ENCODE measurements at places on chromosomes 11 and 22.

- DNase-seq = peak; percentile 68
Observed at GRCh38 chr11:93717501-93717900, 23.8 kb downstream of the TAF1D start.

GRCh38 chr11:131723088-131723487, 352.7 kb downstream of the NTM start:
- no peak for DNase-seq

DNA sequence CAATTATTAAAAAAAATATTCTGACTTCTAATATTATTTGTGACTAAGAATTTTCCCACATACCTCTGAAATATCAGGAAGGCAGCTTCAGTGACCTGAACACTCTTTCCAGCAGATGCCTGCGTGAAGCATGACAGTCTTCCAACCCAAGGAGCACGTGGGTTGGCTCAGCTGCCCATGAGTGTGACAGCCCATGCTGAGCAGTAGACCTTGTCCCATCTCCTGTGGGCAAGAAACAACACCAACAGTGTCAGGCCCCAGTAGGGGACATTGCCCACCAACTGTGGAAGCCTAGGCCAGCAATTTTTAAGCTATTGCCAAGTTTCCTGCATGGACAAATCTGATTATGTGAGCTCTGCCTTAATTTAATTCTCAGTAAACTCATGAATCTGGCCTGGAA, 66.4 kb upstream of the OLFML1 start:
- DNase-seq = no peak

DNA sequence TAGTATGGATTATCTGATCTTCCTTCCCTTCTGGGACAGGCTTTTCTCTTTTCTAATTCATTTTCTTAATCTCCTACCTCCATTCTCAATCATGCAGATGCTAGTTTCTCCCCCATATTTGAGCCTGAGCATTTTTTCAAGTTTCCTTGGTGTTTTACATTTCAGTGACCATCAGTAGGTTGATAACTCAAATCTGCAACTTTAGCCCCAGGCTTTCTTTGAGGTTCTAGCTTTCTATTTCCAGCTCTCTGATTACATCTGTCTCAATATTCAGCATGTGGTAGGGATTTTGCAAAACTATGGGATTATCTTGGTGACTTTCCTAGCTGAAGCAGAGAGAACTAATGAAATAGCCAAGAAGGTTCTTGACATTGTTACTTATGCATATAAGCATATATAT, 67.8 kb downstream of the ARHGEF12 start:
- DNase-seq = no peak

GRCh38 chr11:105719073-105719822, 109.4 kb downstream of the GRIA4 start:
- DNase-seq = peak; percentile 85
